ENCODE measurements at places on chromosomes 4 and X.

GRCh38 chrX:109268340-109268739 lies 213.5 kb downstream of the GUCY2F start:
- DNase-seq = no peak

DNA sequence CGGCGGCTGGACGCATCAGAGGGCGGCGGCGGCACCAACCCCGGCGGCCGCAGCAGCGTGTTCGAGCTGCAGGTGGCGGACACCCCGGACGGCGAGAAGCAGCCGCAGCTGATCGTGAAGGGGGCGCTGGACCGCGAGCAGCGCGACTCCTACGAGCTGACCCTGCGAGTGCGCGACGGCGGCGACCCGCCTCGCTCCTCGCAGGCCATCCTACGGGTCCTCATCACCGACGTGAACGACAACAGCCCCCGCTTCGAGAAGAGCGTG lies 1.9 kb downstream of the PCDH7 start:
- no peak for DNase-seq

- peak; percentile 24 for DNase-seq
Observed at GRCh38 chr4:81449015-81449414, 22.7 kb downstream of the RASGEF1B start.

GRCh38 chrX:129650821-129651510 lies 3.8 kb downstream of the APLN start:
- DNase-seq = no peak

GRCh38 chr4:163217505-163217904 lies 50.8 kb upstream of the NAF1 start:
- DNase-seq = no peak

DNA sequence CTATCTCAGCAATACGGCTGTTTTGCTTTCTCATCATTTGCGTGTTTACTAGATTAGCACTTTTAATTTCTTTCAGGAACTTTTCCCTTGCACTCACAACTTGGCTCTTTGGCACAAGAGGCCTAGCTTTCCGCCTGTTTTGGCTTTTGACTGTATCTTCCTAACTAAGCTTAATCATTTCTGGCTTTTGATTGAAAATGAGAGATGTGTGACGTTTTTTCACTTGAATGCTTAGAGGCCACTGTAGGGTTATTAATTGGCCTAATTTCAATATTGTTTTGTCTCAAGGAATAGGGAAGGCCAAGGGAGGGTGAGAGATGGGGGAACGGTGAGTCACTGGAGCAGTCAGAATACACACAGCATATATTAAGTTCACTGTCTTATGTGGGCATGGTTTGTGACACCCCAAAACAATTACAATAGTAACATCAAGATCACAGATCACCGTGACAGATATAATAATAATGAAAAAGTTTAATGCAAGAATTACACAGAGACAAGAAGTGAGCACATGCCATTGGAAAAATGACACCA lies 27.3 kb downstream of the MND1 start:
- DNase-seq = no peak

Measured in RCC 7860 (cell line).